ENCODE measurements at places on chromosomes 7 and 10.
A peak's percentile ranks its signal among the peaks of the same experiment; 100 is the strongest.

DNA sequence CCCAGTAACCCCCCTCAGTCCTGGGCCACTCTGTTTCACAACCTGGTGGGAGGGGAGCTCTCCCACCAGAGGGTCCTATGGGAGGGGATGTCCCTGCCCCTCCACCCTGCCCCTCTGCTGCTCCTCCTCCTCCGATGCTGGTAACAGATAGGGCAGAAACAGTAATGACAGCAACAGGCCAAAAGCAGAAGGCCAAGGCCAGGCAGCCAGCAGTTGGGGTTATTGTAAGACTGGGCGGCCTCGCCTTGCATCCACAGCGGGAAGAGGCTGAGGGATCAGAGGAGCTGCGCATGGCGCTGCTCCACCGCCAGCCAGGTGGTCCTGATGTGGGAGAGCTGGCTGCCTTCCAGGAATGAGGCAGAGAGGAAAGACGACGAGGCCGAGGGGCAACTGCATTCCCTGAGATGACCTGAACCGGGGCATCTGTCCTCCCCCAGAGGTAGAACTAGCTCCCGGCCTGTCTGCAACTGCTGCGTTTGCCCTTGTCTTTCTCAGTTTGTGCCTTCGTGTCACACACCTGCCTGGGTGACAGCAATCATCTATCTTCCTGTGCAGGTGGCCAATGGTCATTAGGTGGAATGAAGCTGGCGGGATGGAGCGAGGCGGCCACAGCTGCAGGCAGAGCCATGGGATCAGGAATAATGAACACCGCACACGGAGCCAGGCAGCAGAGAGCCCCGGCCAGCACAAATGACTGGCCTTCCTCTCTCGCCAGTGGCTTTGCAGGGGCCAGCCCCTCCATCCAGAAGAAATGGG lies 54.0 kb upstream of the CACUL1 start:
- DNase-seq, result no peak

GRCh38 chr7:84612981-84613681 lies 418.5 kb upstream of the SEMA3A start:
- DNase-seq, result peak; percentile 34

- DNase-seq, result no peak
Measured at GRCh38 chr7:93913197-93913596, 6.8 kb downstream of the GNGT1 start.

DNA sequence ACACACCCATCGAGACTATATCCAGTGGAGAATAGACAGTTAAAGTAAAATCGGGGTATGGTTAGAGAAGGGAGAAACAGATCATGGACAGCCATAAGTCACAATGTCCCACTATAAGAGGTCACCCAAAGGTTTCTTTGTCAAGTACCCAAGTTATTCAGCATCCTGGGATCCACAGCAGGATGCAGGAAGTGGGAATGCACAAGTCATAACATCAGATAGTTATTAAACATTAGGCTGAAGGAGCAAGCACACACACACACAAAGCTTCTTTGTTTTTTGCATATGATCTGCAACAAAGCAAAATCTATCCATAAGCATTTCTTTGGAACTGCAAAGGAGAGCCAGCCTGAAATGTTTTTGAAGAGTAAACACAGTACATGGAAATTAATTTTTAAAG lies 111.6 kb downstream of the NOC3L start:
- DNase-seq, result no peak

DNA sequence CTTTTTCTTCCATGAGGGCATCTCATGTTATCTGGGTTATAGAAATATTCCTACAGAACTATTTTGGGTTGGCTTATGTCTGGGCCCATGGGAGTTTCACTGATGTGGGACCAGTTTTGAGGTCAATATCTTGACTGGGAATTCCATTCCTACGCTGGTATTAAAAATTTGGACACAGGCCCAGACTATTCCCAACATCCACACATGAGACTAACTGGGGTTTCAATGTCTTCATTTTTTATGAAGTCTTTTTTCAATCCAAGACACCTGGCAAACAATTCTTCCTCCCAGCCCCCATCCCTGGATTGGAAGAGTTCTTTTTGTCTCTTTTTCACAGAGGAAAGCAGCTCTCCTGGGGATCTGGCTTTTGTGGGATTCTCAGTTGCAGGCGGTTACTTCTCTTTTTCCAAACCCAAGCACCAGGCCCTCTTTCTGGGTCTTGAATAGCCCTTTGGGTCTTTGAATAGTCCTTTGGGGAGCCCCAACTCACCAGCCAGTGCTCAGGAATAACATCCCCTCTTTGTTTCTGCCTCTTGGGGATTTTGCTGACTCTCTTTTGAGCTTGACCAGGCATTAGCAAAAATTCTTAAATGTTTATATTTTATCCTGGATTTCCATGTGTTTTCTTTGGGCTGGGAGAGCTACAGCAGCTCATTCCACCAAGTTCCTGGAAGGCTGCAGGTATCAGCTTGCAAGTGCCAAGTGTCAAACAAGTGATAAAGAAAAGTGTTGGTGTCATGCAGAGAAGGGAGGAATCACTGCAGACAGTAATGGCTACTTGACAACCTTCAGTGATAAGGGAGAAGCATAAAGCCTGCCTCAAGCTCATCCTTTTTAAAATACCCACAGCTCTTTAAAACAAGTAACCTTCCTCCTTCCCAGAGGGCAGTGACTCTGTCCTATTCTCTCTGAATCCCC lies 234.3 kb downstream of the ADAM12 start:
- DNase-seq, result peak; percentile 78

GRCh38 chr7:114936471-114936870 lies 14.6 kb downstream of the MDFIC start:
- no peak for DNase-seq

DNA sequence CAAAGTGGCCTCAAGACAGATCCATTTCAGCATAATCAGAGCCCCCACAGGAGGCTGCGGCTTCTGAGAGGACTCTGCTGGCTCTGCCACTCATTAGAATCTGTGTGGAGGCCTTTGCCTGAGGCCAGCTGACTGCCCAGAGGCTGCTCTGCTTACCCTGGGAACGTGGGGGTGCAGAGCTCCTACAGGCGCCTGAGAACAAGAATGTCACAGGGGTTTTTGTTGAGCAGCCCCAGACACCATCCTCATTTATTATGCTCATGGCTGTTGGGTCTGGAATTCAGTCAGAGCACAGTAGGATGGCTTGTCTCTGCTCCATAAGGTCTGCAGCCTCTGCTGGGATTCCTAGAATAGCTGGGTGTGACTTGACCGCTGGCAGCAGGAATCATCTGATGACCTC lies 101.8 kb upstream of the GDF10 start:
- no peak for DNase-seq

- peak; percentile 51 for DNase-seq
Measured at GRCh38 chr10:103276896-103277712, at the start of gene INA. TSS of gene INA (plus strand) at chr10:103277138. CDS start at chr10:103277212, 74 bp downstream.

DNA sequence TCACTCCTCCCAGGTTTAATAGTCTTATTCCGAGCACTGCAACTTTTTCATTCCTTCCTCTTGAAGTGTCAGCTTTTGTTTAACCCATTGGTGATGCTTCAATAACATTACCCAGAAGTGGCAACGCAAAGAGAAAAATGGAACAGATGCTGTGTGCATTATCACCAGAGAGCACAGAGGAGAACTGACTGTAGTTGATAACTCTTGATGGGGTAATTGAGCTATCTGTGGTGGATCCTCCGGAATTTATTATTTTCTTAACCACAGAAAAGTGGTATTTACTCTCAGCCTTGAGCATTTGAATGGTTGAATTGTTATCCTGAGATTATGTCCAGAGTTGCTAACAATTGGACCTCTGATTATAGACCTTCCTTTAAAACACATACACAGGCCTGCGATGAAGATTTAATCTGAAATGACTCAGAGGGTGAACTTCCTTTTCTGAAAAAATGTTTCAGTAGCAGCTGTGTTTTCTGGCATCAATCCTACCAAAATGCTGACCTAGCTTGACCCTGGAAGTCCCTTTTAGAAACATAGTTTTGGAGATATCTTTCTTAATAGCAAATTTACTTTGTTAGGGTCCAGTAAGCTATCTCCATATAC lies 1584.4 kb upstream of the LRRTM3 start:
- DNase-seq, result peak; percentile 58

DNA sequence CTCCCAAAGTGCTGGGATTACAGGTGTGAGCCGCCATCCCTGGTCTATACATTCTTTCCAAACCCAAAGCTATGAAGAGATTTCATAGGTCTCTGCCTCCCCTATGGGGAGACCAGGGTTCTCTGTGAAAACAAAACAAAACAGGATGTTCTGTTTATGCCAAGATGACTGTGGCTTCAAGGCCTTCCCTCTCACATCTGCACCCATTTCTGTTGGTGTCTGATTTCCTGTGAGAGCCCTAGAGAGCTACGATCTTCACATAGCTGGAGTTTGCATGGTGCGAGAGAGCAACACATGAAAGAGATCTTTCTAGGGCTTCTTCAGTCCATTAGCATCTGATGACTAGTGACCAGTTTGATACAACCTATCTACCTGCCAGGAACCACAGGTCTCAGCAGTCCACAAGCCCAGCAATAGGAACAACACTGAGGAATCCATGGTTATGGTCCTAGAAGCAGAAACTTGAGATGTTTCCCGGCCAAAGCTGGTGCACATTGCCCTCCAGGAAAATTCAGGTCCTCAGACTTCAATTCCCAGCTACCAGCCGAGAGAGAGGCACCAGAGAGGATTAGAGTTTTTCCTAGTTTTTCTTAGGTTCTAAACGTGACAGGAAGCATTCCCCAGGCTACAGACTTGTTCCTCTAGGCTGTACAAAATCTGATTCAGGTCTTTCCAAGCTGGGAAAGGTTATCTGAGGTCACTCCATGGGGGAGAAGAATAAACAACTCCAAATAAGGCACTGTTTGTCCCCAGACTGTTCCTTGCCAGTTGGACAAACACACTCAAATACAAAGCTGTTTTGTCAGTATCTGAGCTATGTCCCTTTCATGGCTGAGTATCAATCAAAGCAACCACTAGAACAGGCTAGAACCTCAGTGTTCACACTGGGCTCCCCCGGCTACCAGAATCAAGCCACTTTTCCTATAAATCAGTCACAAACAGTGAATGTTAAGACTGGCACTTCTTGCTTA lies 259.7 kb downstream of the CALN1 start:
- DNase-seq, result no peak

DNA sequence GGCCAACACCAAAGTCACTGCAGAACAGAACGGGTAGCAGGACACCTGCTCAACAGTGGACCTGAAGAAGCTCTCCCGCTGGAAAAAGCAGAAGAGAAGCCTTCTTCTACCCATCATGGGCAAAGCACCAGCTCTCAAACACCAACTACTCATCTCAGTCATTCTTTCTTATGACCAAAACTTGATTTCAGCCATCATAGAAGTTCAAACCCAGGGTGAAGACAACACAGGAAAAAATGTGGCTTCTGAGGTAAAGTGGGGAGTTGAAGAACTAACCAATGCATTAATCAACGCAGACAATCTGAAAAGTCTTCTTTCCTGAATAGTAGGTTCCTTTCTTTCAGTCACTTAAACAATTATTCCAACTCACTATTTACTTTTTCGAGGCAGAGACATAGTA lies 83.3 kb downstream of the ELMO1 start:
- no peak for DNase-seq

DNA sequence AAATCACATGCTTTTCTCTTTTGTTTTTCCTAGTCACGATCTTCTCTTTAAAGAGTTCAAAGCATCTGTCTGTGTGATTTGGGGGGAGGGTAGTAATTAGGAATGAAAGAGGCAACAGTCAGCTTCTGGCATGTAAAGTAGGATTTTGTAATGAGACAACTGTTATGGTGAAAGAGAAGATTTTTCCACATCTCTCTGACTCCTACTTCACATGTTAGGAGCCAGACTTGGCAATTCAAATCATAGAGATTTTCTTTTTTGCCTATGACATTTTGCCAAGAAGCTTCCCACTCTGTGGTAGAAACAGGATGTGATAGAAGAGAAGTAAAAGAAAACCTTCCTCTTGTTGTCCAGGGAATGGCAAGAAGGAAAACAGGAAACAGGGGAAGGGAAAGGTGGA lies 38.3 kb upstream of the KLHL7 start:
- peak; percentile 75 for DNase-seq

DNA sequence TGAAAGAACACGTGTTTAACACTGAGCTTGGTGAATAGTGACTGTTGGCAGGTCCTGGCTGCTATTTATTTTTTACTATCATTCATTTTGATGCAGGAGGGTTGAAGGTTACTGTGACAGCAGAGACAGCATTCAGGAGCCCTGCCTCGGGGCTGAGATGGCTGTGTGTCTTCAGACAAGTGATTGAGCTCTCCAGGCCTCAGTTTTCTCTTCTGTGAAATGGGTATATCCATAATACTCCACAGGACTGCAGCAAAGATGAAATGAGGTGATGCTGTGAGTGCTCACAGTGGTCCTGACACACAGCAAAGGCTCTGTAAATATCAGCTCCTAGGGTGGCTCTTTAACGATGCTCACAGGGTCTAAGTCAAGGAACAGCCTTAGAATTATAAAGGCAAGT lies 295.2 kb downstream of the GFRA1 start:
- DNase-seq, result no peak

- DNase-seq, result no peak
Measured at GRCh38 chr10:128144547-128144946, 18.3 kb upstream of the MKI67 start.

- DNase-seq, result no peak
Measured at GRCh38 chr10:105266966-105267539, 626.0 kb downstream of the SORCS3 start.

DNA sequence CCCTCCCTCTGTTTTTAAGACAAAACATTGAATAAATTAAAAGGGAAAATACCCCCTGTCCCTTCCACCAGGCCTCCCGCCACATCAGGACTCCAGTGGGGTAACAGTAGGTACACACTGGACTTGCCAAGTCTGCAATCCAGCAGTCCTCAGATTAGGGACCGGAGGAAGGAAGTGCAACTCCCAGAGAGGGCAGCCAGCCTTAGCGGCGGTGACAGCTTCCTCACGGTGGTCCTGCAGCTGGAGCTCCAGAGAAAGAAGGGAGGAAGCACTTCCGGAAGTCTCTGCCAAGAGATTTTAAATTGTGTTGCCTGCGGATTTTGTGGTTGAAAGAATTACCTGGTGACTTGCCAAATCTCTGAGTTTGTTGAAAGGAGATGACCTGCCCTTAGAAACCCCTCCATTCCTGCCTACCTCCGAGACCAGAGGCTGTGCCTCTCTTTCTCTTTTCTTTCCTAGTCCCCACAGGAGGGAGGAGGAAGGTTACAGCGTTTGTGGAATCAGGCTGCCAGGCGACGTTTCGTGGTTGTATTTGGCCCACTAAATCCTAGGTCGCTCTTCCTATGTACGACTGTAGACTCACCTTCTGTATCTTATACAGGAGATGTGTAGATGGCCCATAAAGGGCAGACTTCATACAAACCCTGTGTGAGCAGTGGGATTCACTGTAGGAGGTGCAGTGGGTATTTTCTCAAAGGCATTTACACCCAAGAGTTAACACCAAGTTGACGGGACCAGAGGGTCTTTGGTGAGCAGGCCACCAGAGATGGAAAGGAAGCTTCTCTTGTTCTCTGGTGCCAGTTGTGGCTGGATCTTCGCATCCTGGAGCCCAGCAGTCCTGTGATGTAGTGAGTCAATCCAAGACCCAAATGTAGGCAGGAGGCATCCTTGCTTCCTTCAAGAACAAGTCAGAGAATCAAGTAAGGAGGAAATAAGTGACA lies 77.9 kb downstream of the INSIG1 start:
- peak; percentile 25 for DNase-seq

- no peak for DNase-seq
Measured at GRCh38 chr10:112807013-112807412, 143.0 kb upstream of the TCF7L2 start.

Data from fibroblast of skin of abdomen (primary cell).